CD14-positive monocyte (primary cell): ENCODE measurements at places on chromosomes 7 and 10.

- no peak for DNase-seq
These were observed 21.9 kb upstream of the ADAM22 start for GRCh38 chr7:87912121-87912520.

DNA sequence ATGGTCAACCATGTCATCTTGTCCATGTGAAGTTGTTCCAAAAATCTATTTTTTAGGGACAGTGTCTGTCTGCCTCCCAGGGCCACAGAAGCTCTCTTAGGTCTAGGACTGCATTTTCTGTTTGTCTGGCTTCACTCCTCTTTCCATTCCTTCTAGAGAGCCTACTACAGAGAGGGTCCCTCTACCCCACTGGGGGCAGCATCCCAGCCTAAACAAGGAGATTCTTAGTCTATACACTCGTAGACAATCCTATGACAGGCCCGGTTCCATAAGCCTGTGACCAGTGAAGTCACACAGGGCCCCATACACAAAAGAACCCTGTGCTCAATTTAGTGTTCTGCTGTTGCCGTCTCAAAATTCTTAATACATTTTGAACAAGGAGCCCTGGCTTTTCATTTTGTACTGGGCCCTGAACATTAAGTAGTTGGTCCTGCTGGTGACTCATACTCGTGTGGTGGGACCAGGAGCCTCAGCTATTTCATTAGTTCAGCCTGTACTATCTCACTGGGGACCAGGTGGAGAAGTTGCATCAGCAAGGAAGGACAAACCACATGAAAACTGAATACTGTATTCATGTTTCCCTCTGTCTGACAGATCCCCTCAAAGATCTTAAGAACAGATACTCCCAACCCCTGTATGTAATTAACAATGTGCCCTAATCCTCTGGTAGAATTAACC lies 23.5 kb upstream of the FAM180A start:
- DNase-seq, result no peak

- DNase-seq, result peak; percentile 32
These were observed 4.6 kb downstream of the AKR1B1 start for GRCh38 chr7:134454277-134454676.

GRCh38 chr7:87361320-87361719 lies 15.9 kb downstream of the CROT start:
- no peak for DNase-seq

DNA sequence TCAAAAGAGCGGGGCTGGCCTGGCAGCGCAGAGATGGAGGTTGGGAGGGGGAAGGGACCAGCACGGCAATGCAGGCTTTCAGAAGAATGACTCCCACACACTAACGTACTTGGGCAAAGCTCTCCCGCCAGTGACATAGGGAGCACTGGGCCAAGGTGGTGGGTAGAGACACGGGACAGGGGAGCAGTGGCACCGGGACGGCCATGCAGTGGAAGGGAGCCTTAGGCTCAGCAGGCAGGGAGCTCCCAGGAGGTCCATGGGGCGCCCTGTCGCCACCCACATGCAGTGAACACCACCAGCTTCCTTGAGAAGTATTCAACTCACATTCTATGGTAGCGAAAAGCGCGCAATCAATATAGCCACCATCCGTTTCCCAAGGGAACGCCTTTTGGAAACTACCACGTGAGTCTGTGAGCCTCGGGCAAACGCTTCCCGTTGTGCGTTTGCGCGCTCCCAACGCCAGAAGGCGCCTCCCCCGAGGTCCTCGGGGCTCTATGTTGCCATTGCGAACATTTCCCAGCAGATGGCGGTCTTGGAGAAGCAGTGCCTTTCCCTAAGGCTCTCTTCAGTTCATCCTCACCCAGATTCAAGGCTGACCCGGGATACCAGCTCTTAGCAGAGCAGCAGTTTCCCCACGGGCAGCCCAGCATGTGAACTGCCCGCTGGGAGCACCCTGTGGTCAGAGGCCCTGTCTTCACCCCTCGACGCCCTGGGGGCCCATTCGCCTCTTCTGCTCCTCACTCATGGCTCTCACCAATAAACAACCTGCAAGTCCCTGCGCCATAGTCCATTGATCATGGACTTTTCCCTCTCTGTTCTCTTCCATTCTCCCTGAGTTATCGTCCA lies 16.4 kb upstream of the OPALIN start:
- peak; percentile 82 for DNase-seq

GRCh38 chr10:2992401-2993198 lies 74.7 kb upstream of the PFKP start:
- no peak for DNase-seq

DNA sequence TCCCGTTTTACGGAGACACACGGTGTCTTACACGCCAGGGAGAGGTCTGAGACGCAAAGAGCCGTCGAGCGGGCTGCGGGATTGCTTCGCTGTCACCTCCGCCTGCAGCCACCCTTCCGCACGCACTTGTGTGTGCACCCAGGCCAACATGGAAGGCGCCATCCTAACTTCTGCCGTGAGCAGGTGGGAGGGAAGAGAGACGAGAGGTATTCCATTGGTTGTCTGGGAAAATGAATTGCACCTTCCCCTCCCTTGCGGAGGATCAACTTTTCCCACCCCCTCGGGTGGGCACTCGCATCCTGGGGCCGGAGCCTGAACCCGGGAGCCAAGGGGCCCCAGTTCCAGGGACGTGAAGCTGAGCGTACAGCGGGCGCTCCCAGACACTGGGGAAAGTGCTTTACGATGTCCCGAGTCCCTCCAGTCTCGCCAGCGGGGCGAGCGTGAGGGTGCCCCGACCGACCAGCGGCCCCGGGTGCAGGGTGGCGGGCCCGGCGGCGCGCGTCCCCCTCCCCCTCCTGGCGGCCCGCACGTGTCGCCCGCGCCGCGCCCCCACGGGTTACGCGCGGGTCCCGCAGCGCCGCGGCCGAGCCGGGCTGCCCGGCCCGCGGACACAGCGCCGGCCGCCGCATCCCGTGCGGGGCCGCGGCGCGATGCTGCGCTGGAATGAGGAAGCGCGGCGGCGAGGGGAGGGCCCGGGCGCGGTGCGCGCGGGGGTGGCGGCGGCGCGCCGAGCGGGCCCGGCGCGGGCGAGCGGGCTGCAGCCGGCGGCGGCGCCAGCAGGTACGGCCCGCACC lies 984 bp upstream of the IKZF1 start:
- DNase-seq, result peak; percentile 64

DNA sequence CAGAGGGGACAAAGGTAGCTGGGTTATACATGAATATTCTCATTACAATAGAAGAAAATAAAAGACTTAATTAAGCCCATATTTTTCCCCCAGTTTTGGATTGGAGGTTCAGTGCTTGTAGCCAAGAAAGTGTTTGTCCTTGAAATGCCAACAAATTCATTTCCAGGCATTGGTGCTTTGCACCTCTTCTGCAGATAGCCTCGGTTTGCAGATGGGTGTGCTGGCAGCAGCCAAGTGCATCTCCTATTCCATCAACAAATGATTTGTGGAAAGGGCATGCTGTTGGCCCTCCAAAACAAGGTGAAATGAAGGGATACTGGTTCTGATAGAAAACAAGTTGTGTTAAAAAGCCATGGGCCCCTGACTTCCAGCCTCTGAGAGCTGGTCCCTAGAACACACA lies 187.3 kb downstream of the DPY19L1 start:
- no peak for DNase-seq

GRCh38 chr7:151488096-151488495 lies 31.6 kb downstream of the RHEB start:
- no peak for DNase-seq

DNA sequence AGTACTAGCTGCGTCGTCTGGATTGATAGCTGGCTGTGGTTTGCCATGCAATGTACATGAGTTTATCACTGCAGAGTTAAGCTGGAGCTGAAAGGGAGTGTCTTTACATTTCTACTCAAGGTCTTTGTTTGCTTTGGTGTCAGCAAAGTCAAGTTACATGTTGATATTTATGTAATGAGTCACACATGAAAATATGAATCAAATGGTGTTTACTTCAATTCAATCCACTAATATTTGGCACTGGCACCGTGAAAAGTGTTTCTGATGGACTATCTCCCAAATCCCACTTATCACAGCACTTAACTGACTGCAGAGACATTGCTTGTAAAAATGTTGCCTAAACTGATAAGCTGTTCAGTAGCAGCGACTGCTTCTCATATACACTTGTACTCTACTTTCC lies 395.9 kb downstream of the TFEC start:
- no peak for DNase-seq

- peak; percentile 29 for DNase-seq
These were observed 2.3 kb downstream of the GSDME start for GRCh38 chr7:24754906-24755506.

DNA sequence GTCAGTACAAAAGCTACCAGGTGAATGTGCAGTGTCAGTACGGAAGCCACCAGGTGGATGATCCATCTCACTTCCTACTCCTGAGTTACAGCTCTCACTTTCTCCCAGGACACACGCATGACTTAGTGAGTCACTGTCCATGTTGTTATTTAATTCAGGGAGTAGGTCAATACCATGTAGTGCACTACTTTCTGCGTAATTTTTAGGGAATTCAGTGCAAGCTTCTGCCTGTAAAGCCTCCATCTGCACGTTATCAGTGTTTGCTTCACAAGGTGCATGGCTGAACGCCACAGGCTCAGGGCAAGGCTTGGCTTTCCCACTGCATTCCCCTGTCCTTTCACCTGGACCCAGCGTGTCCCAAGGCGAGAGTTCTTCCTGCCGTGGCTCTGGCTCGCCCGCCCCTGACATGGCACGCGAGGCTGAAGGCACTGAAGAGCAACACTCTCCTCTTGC lies 59.5 kb downstream of the LARP4B start:
- no peak for DNase-seq

GRCh38 chr10:117477211-117477947 lies 65.2 kb upstream of the EMX2 start:
- no peak for DNase-seq

DNA sequence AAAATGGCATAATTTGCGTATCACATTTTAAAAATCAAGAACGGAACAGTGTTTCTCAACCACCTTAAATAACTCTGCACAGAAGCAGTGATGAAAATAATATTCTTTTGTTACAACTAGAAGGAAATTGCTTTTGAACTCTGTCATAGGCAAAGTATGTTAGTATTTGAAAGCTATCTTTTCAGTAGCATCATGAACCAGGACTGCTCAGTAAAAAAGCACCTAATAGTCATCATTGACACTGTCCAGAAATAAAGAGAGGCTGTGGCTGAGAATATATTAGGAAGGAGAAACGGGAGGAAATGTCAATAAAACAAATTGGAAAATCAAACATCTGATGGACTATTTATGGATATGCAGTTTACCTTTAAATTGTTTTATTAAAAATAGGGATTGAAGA lies 237.2 kb upstream of the AKR1E2 start:
- no peak for DNase-seq

DNA sequence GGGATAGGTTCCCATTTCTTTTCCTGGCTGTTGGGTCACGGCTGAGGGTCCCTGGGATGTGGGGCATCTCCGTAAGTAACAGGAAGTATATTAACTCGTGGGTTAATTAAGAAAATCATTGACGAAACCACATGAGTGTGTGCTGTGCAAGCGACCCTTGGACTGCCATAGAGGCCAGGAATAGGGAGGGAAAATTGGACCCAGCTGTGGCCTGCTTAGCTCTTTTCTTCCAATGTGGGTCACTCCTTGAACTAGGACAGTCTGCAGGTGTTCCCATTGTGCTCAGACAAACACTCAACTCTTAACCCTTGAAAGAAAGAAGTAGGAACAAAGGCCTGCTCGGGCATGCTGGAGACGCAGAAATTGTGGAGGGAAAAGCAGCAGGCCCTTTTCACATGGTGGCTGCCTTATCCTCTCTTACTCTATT lies 25.6 kb upstream of the PLEKHA1 start:
- DNase-seq, result no peak

- no peak for DNase-seq
These were observed 56.9 kb downstream of the IFIT5 start for GRCh38 chr10:89471110-89471809.

- no peak for DNase-seq
These were observed 292.4 kb upstream of the AKR1E2 start for GRCh38 chr10:4533621-4534020.

DNA sequence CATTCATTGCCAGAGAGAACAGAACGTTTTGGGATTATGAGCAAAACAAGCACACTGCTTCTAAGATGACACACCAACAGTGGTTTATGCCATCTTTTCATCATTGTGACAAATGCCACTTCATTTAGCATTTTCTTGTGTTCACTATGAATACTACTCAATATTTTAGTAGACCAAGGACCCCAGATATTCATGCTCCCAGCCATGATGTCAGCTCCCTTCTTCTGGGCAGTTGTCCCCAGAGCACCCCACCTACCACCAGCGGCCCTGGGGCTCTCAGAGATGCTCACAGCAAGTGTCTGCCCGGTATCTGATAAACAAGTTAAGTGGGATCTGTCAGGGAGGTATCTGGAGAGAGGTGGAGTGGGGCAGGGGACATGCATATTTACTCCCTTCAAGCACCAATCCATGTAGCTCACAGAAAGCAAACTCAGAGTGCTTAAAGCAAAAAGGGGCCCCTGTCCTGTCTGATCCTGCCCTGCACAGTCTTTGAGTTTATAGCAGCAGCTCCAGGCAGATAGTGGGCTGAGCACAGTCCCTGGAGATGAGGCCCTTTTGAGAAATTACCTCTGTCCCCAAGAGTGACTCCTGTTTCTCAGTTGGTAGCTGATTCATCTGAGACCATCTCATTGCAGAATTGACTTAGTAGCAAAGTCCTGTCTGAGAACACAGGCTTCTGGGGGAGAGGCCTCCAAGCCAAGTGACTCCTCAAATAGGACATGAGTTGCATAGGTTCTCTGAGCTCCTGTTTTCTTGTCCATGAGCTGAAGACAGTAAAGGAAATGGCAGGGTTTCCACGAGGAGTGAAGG lies 281.8 kb upstream of the KLF6 start:
- DNase-seq, result no peak

GRCh38 chr7:90710466-90710850 lies 114.3 kb downstream of the CDK14 start:
- no peak for DNase-seq

DNA sequence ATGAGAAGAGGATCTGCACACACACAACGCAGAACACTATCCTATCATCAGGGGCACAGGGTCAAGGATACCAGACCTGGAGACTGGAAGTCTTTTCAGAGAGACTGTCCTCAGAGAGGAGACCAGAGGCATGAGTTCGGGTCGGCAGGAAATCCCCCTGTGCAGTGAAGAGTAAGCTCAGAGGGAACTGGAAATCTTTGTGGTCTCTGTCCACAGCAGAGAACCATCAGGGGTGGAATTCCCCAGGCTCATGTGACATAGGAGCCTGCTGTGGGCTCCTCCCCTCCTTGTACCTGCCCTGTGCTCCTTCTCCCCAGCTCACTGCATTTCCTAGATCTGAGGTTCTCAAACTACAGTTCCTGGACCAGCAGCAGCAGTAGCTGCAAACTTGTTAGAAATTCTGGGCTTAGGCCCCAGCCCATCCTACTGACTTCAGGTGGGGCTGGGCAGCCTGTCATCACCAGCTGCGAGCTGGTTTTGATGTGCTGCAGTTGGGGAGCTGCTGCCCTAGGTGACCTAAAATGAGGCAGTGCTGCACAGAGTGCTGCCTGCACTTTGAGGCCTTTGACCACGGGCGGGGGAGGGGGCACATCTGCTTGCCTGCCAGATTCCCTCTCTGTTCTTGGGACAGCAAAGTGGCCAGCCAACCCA lies 2.4 kb downstream of the ZMIZ2 start:
- DNase-seq, result peak; percentile 43

DNA sequence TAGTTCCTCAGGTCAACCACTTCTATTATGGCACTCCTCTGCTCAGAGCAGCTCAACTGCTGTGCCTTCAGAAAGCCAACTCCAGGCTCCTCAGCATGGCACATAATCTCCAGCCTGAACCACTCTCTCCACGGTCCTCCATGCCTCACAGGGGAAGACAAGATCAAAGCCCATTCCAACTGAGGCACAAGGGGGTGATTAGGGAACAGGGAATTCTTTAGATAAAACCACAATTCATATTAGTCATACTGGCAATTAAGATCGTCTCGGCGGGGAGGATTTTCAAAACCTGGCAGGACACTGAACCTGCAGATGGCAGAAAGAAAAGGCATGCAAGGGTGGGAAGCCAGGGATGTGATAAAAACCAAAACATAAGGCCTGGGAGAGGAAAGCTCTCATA lies 361.6 kb downstream of the FGFR2 start:
- no peak for DNase-seq
